ENCODE measurements at places on chromosomes 16 and 17. TPM values are rescaled to one million over a fixed set of nuclear protein-coding genes. Genes with fewer than 3 reads are reported as not detected.

Gene MYL4
- polyA plus RNA-seq: not detected

Gene TBC1D3C
- polyA plus RNA-seq: 8.1 TPM

Gene NUBP2
- polyA plus RNA-seq: 246 TPM

Gene TP53TG3F
- polyA plus RNA-seq: not detected

Gene CACNA1G
- polyA plus RNA-seq: 10.9 TPM

Gene CHAD
- polyA plus RNA-seq: not detected

Gene KIF19
- not detected for polyA plus RNA-seq

Gene FOXN1
- not detected for polyA plus RNA-seq

Gene NCBP3
- polyA plus RNA-seq: 47.0 TPM

Gene PRRT2
- polyA plus RNA-seq: 105 TPM

Gene SCNN1B
- not detected for polyA plus RNA-seq

Gene HAP1
- 1.5 TPM for polyA plus RNA-seq

Gene PIGL
- polyA plus RNA-seq: 75.5 TPM

Gene OR1D2
- not detected for polyA plus RNA-seq

Gene TP53TG3
- not detected for polyA plus RNA-seq

Gene CCL17
- polyA plus RNA-seq: not detected

Gene ANKFN1
- polyA plus RNA-seq: 0.14 TPM

Gene MXRA7
- polyA plus RNA-seq: 143 TPM

Gene TTYH2
- 0.40 TPM for polyA plus RNA-seq

Gene CSH2
- polyA plus RNA-seq: not detected

Gene RPRML
- polyA plus RNA-seq: 4.7 TPM

Gene ITGB4
- polyA plus RNA-seq: not detected

Gene SOCS7
- polyA plus RNA-seq: 23.7 TPM

Gene CRYBA1
- not detected for polyA plus RNA-seq

Gene CDH13
- 3.2 TPM for polyA plus RNA-seq

Gene ZNF624
- polyA plus RNA-seq: 14.3 TPM

Gene NAGS
- 0.50 TPM for polyA plus RNA-seq

Gene KRT28
- polyA plus RNA-seq: not detected

Gene PRSS27
- polyA plus RNA-seq: 5.9 TPM

Gene METTL9
- 483 TPM for polyA plus RNA-seq

Gene TPSG1
- polyA plus RNA-seq: not detected

Gene MPHOSPH6
- 75.1 TPM for polyA plus RNA-seq

Gene NPIPB2
- 0.82 TPM for polyA plus RNA-seq

Gene KRT20
- polyA plus RNA-seq: not detected

Gene ODAD4
- polyA plus RNA-seq: 5.2 TPM

Gene SOX15
- 1.5 TPM for polyA plus RNA-seq

Gene KRT37
- polyA plus RNA-seq: not detected

Data from neural cell (in vitro differentiated cells).